ENCODE measurements at places on chromosomes 1 and 21.

DNA sequence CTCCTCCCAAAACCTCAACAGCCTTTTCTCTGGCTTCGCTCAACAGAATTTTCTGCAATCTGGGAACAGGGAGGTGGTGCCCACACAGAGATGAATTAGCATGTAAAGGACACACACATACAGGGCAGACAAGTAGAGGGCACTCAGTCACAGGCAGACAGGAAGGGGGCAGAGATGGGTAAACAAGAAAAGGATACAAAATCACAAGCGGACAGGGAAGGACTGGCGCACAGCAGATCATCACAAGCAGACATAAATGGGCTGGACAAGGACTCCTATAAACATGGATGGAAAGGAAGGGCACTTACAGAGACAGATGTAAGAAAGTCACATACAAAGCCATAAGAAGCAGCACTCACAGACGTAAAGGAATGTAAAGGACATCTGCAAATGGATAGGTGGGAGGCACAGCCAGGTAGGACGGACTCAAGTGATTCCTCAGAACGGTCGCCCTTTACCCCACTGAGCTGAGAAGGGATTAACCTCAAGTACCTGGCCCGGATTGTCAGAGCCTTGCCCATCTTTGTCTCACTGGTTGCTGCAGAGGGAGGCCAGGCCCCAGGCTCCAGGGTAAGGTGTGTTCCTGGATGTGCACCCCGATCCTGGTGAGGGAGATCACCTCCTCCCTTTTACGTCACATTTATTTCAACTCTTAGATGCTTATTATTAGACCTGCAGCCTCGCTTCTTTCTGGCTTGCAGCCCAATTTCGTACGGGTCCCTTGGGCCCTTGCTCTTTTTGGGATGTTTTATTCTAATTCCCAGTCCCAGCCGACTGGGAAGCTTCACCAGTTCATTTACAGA, 836 bp upstream of the PRCC start:
- no peak for DNase-seq

DNA sequence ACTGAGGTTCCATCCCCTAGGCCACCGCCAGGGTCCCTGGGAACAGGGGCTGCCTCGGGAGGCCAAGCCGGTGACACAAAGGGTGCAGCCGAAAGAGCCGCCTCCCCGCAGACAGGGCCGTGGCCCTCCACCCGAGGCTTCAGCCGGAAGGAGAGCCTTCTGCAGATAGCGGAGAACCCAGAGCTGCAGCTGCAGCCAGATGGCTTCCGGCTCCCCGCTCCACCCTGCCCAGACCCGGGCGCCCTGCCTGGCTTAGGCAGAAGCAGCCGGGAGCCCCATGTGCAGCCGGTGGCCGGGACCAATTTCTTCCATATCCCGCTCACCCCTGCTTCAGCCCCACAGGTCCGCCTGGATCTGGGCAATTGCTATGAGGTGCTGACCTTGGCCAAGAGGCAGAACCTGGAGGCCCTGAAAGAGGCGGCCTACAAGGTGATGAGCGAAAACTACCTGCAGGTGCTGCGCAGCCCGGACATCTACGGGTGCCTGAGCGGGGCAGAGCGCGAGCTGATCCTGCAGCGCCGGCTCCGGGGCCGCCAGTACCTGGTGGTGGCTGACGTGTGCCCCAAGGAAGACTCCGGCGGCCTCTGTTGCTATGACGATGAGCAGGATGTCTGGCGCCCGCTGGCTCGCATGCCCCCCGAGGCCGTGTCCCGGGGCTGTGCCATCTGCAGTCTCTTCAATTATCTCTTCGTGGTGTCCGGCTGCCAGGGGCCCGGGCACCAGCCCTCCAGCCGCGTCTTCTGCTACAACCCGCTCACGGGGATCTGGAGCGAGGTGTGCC, 1.4 kb downstream of the KLHDC7A start:
- DNase-seq = no peak

DNA sequence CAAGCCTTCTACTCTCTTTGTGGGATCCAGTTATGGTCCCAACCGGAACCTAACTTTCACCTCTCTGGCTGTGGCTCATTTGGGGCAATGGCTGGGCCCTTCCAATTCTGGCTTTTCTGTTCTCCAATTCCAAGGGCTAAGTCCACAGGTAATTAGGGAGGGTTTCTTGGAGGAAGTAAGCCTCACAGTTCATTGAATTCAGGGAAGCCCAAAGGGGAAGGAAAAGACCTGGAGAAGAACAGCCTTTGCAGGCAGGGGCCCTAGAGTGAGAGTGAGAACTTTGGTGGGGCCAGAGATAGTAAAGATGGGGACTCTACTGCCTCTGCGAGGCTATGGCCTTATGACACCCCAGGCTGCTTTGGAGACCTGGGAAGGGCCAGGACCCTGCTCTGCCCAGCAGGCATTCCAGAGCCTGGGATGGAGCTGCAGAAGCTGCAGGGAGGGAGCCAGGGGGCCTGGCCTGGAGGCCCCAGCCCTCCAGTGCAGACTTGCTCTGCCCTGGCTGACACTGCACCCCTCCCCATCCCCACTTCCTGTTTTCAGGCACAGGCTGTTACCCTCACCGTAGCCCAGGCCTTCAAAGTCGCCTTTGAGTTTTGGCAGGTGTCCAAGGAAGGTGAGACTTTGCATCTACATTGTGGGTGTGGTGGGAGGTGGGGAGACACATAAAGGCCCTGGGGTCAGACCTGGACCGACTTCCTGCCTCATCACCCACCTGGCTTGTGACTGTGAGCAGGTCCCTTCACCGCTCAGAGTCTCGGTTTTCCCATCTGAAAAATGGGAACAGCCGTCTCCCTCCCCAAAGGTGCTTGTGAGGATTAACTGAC, 18.9 kb downstream of the LDLRAP1 start:
- no peak for DNase-seq

DNA sequence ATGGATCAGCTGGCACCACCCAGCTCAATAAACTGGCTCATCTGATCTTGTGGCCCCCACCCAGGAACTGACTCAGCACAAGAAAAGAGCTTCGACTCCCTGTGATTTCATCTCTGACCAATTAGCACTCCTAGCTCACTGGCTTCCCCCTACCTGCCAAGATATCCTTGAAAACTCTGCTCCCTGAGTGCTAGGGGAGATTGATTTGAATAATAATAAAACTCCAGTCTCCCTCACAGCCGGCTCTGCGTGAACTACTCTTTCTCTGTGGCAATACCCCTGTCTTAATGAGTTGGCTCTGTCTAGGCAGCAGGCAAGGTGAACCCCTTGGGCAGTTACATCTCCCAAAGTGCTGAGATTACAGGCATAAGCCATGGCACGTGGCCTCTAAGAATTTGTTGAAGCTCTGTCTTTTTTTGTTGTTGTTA, 11.8 kb upstream of the RHBDL2 start:
- no peak for DNase-seq

- no peak for DNase-seq
Measured at GRCh38 chr1:29651246-29651645, 414.9 kb downstream of the PTPRU start.

DNA sequence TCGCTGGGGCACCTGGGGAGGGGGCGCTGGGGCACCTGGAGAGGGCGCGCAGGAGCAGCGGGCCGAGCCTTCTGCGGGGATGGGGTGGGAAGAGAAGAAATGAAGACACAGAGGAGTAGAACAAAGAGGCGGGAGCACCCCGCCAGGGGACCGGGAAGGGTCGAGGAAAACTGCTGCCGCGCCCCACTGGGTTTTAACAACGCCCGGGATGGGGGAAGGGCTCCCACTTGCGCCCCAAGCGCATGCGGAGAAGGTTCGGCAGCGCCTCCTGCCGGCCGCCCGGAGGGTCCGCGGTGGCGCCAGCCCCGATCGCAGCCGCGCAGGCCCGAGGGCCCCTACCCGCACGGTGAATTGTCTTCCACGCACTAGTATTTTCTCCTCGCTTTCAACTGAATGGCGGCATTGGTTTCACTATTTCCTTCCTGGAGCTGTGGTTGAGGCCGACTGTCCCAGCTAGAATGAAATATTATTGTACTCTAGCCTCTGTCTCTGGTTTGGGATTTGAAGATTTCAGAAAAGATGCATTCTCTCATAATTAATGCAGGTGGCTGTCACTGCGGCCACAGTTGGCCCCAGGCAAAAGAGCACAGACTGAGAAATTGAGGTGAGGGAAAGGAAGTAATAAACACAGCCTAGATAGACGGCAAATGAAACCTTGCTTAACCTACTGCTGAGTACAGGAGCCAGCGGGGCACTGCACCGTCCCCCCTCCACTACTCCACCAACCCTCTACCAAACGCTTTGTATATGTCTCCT, 57.3 kb downstream of the MAB21L3 start:
- peak; percentile 40 for DNase-seq

DNA sequence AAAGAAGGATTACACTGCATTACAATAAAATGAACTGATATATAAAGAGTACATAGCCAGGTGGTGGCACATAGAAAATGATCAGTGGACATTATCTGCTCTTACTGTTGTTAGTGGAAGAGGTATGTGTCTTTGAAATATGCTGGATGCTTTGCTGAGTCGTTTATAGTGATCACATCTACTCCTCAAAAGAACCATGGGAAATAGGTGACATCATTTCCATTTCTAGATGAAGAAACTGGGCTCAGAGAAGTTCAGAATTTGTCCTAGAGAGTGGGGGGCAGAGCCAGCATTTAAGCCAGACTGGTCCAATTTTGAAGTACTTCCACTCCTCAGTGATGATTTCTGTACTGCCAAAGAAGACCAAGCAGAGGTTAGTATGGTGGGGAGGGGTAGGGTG, 34.0 kb upstream of the BACH1 start:
- DNase-seq = peak; percentile 20

DNA sequence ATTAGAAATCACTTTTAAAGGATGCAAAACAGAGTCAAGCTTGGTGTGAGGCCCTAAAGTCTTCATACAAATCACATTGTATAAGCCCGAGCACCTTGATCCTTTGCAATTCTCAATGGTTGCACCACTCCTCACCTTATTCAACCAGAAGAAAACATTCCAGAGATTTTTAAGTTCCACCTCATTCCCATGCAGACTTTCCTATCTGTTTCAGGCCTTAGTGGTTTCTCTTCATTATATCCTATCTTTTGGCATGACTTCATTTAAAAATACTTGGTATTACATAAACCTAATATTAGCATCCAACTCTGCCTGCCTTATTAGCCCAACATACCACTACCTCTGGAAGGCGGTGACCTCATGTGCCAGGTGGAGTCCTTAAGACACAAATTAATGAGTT, 9.3 kb upstream of the GREM2 start:
- DNase-seq = peak; percentile 70

DNA sequence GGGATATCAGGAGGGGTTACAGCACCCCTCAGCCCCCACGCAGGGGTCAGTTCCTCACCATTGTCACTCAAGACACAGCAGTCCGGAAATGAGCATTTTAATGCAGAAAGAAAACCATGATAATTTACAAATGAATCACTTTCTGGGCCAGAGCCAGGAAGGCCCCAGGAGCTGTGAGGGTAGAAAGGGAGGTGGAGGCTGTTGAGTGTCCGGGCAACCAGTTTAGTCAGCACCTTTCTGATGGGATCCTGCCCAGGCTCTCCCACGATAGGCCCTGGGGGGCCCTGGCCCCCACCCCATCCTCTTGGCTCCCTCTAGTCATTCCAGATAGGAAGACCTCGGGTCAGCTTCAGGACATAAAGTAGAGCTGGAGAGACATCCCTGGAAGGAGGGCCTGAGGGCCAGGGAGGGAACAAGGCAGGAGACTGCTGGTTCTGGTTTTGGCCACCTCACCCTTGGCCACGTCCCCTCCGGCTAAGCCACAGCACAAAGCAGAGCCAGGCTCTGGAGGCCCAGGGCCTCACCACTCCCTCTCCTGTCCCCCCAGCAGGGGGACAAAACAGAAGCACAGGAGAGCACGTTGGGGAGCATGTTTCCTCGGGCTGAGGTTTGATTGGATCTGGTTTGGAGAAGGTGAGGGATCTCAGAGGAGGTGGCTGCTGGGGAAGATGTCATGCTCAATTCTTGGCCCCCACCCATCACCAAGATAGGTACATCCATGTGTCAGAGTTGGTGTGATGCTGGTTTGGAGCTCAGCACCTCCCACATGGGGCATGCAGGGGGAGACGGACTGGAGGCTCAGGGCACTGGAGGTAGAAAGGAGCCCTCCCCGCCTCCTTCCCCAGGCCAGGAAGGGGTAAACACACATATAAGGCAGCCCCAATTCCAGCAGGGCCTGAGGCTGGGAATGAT, 20.6 kb downstream of the ETNK2 start:
- peak; percentile 86 for DNase-seq

DNA sequence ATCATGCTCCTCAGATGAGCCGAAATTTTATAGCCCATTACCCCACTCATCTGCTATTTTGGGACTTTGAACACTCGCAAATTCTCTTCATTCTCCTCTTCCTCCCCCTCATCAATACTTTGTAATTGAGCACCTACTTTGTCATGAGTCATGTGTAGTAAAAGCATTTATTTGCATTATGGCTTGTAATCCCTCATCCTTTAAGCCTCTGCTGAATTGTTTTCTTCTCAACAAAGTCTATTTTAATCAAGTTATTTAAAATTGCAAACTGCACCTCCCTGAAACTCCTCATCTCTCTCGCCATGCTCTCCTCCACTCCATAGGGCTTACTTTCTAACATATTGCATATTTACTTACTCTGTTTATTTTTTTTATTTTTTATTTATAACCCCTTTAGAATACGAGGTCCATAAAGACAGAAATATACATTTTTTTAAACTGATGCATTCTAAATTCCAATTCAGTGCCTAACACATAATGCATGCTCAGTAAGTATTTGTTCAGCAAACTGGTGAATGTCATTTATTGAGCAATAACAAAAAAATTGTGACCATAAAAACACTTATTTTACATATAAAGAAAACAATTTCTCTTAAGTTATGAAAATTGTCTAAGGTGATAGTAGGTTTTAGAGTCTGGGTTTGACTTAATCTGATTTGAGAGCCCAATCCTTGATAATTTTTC, 161.7 kb downstream of the FASLG start:
- DNase-seq = peak; percentile 14

DNA sequence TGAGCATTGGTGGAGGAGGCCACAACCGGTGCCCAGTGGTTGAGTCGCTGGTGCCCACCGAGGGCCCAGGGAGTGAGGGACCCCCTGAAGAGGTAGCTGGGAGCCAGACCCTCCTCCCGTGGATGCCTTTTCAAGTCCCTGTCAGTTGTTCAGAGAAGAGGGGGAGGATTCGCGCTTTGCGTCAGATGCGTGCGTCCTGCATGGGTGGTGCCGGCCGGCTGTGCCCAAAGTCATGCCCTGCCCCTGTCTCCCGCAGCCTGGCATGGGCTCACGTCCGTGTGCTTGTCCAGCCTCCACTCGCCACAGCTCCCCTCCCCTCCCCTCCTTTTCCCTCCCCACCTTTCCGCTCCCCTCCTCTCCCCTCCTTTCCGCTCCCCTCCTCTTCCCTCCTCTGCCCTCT, 45.2 kb downstream of the PRKCZ start:
- DNase-seq = no peak

DNA sequence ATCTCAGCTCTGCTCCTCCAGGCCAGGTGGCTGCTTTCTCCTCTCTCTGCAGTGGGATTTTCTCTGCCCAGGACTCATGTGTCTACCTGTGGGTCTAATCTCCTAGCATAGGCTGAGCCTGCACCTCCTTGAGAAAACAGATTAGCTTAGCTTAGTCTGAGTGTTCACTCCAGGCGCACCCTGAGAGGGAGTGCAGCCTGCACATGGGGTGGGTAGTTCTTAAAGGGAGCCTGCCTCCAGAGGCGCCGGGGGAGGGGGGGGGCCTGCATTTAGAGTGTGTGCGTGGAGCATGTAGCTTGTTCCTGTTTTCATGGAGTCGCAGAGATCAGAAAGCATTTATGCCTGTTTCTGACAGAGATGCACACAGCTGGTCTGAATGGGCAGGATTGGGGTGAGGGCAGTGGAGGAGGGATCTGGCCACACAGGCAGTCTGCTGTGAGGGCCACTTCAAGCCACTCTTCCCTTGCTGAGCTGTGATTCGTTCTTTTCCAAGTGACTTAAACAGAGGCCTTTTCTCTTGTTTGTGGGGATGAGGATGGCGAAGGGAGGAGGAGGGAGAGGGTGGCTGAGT, 45.2 kb downstream of the GALNT2 start:
- DNase-seq = no peak

All from amniotic epithelial cell (primary cell).